H1 (cell line): ENCODE measurements at places on chromosomes 11 and 22. TPM values are rescaled to one million over a fixed set of nuclear protein-coding genes. Genes with fewer than 3 reads are reported as not detected.

DNA sequence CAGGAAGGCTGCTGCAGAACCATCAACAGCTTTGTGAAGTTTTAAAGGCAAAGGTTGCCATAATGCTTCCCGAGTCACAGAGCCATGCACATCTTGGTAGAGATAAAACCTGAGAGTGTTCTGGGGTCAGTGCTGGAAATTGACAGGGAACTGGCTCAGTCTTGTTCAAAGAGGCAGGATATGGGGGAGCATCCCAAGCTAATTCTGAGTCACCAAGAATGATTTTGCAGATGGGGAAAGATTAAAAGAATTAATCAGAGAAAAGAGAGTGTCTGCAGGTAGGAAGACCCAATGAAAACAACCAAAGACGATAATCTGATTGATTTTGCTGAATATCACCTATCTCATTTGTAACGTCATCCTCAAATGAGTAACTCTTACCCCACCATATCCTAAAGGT, 99.9 kb upstream of the CD44 start:
- H3K4me1 ChIP-seq, result no peaks in the 10 kb centered on the region
- no peaks in the 10 kb centered on the region for H3K36me3 ChIP-seq
- H3K27ac ChIP-seq, result no peak overlapping the region
- DNase-seq, result no peak

DNA sequence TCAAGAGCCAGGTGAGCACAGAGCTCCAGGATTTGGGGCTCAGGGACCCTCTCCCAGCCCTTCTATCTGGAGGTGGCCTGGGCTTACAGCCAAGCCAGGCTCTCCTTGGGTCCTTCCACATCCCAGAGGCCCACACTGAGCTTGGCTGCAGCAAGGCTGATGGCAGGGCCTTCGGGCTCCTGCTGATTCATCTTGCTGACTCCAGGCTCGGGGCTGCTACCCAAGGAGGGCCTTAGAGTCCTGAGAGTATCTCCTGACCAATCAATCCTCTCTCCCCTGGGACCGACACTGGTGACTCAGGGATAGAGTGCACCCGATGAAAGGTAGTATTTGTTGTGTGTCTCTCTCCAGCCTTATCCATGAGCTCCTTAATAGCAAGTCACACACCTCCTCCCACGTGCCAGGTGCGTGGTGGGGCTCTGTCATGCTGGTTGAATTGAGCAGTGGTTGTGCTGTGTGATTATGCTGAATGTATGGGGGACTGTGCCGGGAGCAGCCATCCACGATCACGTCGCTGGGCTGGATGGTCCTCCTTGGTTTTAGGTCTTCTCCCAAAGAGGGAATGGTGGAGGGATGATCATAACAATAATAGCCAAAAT, 62.3 kb downstream of the GRIK4 start:
- H3K4me3 ChIP-seq, result no peak overlapping the region
- no peaks in the 10 kb centered on the region for H3K27me3 ChIP-seq
- H3K36me3 ChIP-seq, result no peaks in the 10 kb centered on the region
- peaks cover 2% of the 10 kb centered on the region for H3K4me1 ChIP-seq
- no peak for DNase-seq
- no peak overlapping the region for H3K27ac ChIP-seq

DNA sequence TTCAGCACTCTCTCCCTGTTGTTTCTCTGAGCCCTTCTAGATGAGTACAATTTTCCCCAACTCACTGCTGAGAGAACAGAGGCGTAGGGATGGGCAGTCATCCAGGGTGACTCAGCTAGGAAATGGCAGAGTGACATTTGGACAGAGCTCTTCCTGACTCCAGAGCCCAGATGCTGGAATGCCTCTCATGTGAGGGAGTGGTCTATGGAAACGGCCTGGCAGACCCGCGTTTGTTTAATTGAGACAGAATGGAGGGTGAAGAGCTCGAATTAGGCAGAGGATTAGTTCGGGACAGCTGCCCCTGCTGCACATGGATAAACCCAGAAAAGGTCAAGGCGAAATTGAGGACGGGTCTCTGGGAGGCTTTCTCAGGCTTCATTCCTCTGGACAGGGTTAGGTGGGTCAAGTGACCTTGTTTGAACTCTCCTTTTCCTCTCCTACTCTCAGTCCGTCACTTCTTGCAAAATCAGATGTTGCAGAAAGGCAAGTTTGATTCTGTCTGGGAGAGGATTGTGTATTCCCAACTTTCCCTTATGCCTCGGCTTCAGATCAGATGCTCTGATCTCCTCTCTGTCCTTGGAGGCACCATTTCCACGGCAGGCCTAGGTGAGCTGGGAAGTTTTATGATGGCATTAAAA, 7.6 kb upstream of the LMO2 start:
- H3K27ac ChIP-seq, result no peak overlapping the region
- no peak for DNase-seq
- H3K36me3 ChIP-seq, result no peaks in the 10 kb centered on the region
- H3K27me3 ChIP-seq, result no peaks in the 10 kb centered on the region

GRCh38 chr22:29517215-29517908, 36.2 kb downstream of the THOC5 start:
- H3K27ac ChIP-seq, result no peak overlapping the region
- H3K4me1 ChIP-seq, result no peaks in the 10 kb centered on the region
- no peak for DNase-seq

The B4GALNT4 gene
- total RNA-seq, result 76.3 and 89.0 TPM in 2 replicates

The EFCAB6 gene
- total RNA-seq, result 1.5 and 1.7 TPM in 2 replicates

The SSRP1 gene
- 259 and 261 TPM in 2 replicates for total RNA-seq

The OR5B21 gene
- total RNA-seq, result not detected in 2 replicates
